MCF 10A (cell line): ENCODE measurements at places on chromosomes 1 and 21. TPM values are rescaled to one million over a fixed set of nuclear protein-coding genes. Genes with fewer than 3 reads are reported as not detected.

DNA sequence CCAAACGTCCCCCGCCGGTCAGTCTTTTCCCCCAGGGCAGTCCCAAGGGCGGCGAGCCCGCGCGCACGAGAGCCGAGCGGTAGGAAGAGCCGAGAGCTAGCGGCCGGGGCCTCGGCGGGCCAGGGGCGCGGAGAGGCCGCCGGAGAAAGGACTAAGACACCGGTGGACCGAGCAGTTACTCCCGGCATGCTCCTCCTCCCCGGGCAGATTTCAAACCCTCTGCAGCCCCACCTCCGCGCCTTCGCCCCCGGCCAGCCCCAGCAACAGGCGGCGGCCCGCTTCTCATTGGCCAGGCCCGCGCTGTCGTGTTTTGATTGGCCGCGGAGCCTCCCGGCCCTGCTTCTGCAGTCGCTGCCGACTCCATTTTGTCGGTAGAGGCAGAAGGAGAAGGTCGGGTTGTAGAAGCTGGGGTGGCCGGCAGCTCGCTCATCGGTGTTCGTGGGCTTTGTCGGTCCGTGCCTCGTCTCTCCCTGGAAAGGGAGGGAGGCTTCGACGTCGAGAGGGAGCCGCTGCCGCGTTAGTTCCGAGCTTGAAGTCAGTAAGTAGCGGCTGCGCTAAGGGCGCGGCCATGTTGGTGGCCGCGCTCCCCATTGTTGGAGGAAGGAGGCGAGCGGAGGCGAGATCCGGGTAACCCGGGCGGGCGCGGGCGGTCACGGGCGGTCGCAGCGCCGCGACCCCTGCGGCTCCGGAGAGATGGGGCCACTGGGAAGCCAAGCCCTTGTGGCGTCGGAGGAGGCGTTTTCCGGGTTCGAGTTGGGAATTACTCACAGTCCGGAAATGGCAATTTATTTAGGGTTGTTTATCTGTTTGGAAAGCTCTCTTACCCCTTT is at the start of gene PNRC2:
Gene PNRC2 (plus strand): TSS at position 368 of the 830 bp plus-strand sequence. CDS start 1,630 bp downstream, outside the sequence.
- DNase-seq: peak; percentile 96
- peaks cover 34% of the 10 kb centered on the region for H3K4me1 ChIP-seq
- H3K36me3 ChIP-seq: peaks cover 60% of the 10 kb centered on the region
- peak within 1 kb of the TSS; percentile 95 for H3K4me3 ChIP-seq
- H3K27ac ChIP-seq: peak within 1 kb of the TSS; percentile 100
- no peaks in the 10 kb centered on the region for H3K27me3 ChIP-seq

Gene C1QB
- not detected in 2 replicates for total RNA-seq

Gene SH3BGR
- total RNA-seq: 11.3 and 15.9 TPM in 2 replicates

- H3K27me3 ChIP-seq: no peaks in the 10 kb centered on the region
- H3K4me3 ChIP-seq: no peak overlapping the region
- H3K4me1 ChIP-seq: peaks cover 6% of the 10 kb centered on the region
- peaks cover 33% of the 10 kb centered on the region for H3K36me3 ChIP-seq
Observed at GRCh38 chr1:161217831-161218230, 2.7 kb downstream of the FCER1G start.

DNA sequence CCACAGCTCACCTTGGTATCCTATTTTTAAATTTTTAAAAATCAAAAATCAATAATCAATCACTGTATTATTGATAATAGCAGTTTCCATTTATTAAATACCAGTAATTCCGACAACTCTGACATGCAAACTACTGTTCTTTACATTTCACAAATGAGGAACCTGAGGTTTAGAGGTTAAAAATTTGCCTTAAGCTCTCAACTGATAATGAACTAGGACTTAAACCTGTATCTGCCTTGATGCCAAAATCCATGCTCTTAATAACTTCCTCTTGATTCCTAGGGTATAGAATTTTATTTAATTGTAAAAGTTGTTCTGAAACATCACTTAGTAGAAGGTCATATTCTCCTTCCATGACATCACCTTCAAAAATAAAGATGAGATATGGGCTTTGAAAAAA is 5.6 kb downstream of the ARHGAP29 start:
- no peaks in the 10 kb centered on the region for H3K27me3 ChIP-seq
- peak overlapping the region; percentile 76 for H3K27ac ChIP-seq
- DNase-seq: no peak

Gene DPM3
- total RNA-seq: 79.7 and 86.4 TPM in 2 replicates

GRCh38 chr1:226675715-226676357 is 63.2 kb downstream of the ITPKB start:
- peaks cover 30% of the 10 kb centered on the region for H3K4me1 ChIP-seq
- H3K4me3 ChIP-seq: no peak overlapping the region
- H3K27me3 ChIP-seq: no peaks in the 10 kb centered on the region

Gene FAM131C
- total RNA-seq: 0.20 TPM in 1 of 2 replicates, not detected in the other

- no peaks in the 10 kb centered on the region for H3K4me1 ChIP-seq
- peaks cover 20% of the 10 kb centered on the region for H3K27me3 ChIP-seq
- H3K4me3 ChIP-seq: no peak overlapping the region
- no peak overlapping the region for H3K27ac ChIP-seq
Observed at GRCh38 chr1:28853093-28853742, 41.2 kb downstream of the OPRD1 start.

Gene PTPRF
- 67.2 and 87.1 TPM in 2 replicates for total RNA-seq

Gene KCNK1
- total RNA-seq: 24.3 and 41.3 TPM in 2 replicates

GRCh38 chr1:104780470-104781078 is 1030.9 kb downstream of the AMY1C start:
- no peaks in the 10 kb centered on the region for H3K4me1 ChIP-seq
- H3K27me3 ChIP-seq: no peaks in the 10 kb centered on the region
- no peaks in the 10 kb centered on the region for H3K36me3 ChIP-seq
- H3K4me3 ChIP-seq: no peak overlapping the region

GRCh38 chr1:8690253-8690525 is 127.3 kb downstream of the RERE start:
- no peaks in the 10 kb centered on the region for H3K27me3 ChIP-seq
- no peak overlapping the region for H3K4me3 ChIP-seq
- H3K27ac ChIP-seq: no peak overlapping the region
- no peaks in the 10 kb centered on the region for H3K36me3 ChIP-seq

Gene FTCD
- 0.20 TPM in 1 of 2 replicates, not detected in the other for total RNA-seq

Gene SGIP1
- total RNA-seq: not detected in 2 replicates

Gene NAV1
- total RNA-seq: 31.4 and 34.9 TPM in 2 replicates

GRCh38 chr1:116923421-116923820 is 13.7 kb downstream of the PTGFRN start:
- peak; percentile 57 for DNase-seq
- peak overlapping the region; percentile 57 for H3K27ac ChIP-seq
- H3K36me3 ChIP-seq: no peaks in the 10 kb centered on the region

- no peaks in the 10 kb centered on the region for H3K27me3 ChIP-seq
- peaks cover 68% of the 10 kb centered on the region for H3K36me3 ChIP-seq
- no peak for DNase-seq
- H3K4me3 ChIP-seq: no peak overlapping the region
- H3K27ac ChIP-seq: no peak overlapping the region
- H3K4me1 ChIP-seq: peaks cover 5% of the 10 kb centered on the region
Observed at GRCh38 chr1:42759114-42759513, 7.7 kb downstream of the P3H1 start.

Gene MATN1
- total RNA-seq: 0.32 and 0.47 TPM in 2 replicates

DNA sequence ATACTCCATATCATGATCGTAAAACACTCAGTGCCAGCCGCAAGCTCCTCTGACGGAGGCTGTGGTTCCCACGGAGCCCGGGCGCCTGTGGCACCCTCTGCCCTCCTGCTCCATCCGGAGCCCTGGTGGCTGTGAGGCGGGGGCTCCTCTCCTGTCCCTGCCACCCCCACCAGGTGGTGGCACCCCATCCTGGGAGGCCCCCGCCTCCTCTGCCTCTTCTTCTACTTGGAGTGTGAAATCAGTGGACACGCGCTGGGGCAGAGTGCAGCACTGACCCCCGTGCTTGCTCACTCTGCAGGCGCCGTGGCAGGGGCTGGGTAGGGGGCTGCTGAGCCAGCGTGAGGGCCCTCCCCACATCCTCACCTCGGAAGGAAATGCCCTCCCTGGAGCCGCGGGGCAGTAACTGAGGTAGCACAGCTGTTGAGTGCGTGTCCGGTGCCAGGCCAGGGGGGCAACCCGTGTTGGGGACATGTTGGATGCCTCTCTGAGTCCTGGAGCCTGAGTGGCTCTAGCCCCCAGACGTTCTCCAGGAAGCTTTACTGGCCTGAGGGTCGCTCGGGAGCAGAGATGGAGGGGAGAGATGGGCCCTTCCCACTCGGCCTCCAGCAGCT is 58.7 kb upstream of the ABCG1 start:
- H3K27ac ChIP-seq: no peak overlapping the region
- no peak overlapping the region for H3K4me3 ChIP-seq
- no peaks in the 10 kb centered on the region for H3K27me3 ChIP-seq
- no peaks in the 10 kb centered on the region for H3K36me3 ChIP-seq
- no peak for DNase-seq

- H3K4me1 ChIP-seq: no peaks in the 10 kb centered on the region
- DNase-seq: peak; percentile 19
- no peak overlapping the region for H3K27ac ChIP-seq
- no peaks in the 10 kb centered on the region for H3K36me3 ChIP-seq
- no peak overlapping the region for H3K4me3 ChIP-seq
- no peaks in the 10 kb centered on the region for H3K27me3 ChIP-seq
Observed at GRCh38 chr1:64308866-64309265, 105.4 kb downstream of the UBE2U start.

Gene RAB42
- not detected in 2 replicates for total RNA-seq

Gene MPL
- total RNA-seq: not detected in 2 replicates

Gene OR6N1
- total RNA-seq: not detected in 2 replicates

Gene PLA2G5
- not detected in 2 replicates for total RNA-seq

Gene EPHB2
- total RNA-seq: 0.22 and 0.79 TPM in 2 replicates

Gene GPR37L1
- not detected in 2 replicates for total RNA-seq

GRCh38 chr1:61253912-61254633 is 171.7 kb downstream of the NFIA start:
- H3K36me3 ChIP-seq: peaks cover under 1% of the 10 kb centered on the region
- peak overlapping the region; percentile 69 for H3K4me3 ChIP-seq
- H3K27me3 ChIP-seq: no peaks in the 10 kb centered on the region
- H3K4me1 ChIP-seq: peaks cover 37% of the 10 kb centered on the region
- DNase-seq: peak; percentile 31
- peak overlapping the region; percentile 92 for H3K27ac ChIP-seq

DNA sequence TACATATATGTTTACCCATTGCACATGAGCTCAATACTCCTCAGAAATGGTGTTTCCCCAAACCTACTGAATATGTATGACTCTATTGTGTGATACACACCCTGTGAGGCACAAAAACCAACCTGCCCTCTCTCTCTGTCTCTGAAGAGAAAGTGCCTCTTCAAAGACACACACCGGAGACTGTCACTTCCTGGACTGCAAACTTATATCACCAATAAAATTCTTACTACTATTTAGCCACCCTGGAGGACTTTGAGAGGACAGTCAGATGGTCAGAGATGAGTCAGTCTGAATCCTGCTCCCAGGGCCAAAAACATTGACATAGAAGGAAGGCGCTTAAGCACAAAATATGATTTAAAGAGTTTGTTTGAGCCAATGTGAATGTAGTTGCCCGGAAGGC is 110.4 kb downstream of the PPIAL4G start:
- H3K27me3 ChIP-seq: no peaks in the 10 kb centered on the region
- H3K27ac ChIP-seq: peak overlapping the region; percentile 5
- peaks cover 21% of the 10 kb centered on the region for H3K4me1 ChIP-seq
- no peak overlapping the region for H3K4me3 ChIP-seq
- peak; percentile 43 for DNase-seq

DNA sequence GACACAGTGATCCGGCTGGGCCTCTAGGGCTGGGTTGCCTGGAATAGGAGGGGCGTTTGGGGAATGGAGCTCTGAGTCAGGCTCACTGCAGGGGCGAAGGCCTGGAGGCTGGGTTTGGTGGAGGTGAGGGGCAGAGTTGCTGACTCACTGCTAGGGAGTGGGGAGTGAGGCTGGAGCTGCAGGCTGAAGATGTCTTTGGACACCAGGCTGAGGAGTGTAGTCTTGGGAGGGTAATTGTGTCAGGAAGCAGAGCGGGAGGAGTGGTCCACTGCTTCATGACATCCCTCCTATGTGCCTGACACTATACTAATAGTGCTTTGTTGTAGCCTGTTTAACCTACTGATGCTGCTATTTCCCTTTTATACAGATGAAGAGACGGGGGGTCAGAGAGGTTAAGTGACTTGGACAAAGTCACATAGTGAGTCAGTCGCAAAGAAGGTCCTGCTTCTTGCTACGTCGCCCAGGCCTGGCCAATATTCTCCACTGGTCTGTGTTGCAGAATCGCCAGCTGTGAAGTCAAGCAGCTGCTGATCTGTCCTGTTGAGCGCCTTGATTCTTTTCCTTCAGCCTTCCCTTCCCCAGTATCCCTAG is 13.6 kb downstream of the ACTL8 start:
- no peaks in the 10 kb centered on the region for H3K36me3 ChIP-seq
- H3K27me3 ChIP-seq: no peaks in the 10 kb centered on the region
- peak; percentile 68 for DNase-seq
- no peak overlapping the region for H3K4me3 ChIP-seq
- peak overlapping the region; percentile 37 for H3K27ac ChIP-seq

- no peak for DNase-seq
- H3K4me1 ChIP-seq: peaks cover 19% of the 10 kb centered on the region
- H3K27ac ChIP-seq: peak overlapping the region; percentile 91
- H3K4me3 ChIP-seq: no peak overlapping the region
Observed at GRCh38 chr1:212728606-212729005, 29.0 kb upstream of the BATF3 start.

Gene LHX8
- not detected in 2 replicates for total RNA-seq

- H3K4me1 ChIP-seq: no peaks in the 10 kb centered on the region
- H3K27ac ChIP-seq: no peak overlapping the region
- H3K4me3 ChIP-seq: no peak overlapping the region
- DNase-seq: no peak
- H3K36me3 ChIP-seq: no peaks in the 10 kb centered on the region
Observed at GRCh38 chr1:38283696-38284470, 237.3 kb upstream of the POU3F1 start.

Gene NBPF6
- total RNA-seq: not detected in 2 replicates

Gene CASQ1
- total RNA-seq: not detected in 2 replicates

DNA sequence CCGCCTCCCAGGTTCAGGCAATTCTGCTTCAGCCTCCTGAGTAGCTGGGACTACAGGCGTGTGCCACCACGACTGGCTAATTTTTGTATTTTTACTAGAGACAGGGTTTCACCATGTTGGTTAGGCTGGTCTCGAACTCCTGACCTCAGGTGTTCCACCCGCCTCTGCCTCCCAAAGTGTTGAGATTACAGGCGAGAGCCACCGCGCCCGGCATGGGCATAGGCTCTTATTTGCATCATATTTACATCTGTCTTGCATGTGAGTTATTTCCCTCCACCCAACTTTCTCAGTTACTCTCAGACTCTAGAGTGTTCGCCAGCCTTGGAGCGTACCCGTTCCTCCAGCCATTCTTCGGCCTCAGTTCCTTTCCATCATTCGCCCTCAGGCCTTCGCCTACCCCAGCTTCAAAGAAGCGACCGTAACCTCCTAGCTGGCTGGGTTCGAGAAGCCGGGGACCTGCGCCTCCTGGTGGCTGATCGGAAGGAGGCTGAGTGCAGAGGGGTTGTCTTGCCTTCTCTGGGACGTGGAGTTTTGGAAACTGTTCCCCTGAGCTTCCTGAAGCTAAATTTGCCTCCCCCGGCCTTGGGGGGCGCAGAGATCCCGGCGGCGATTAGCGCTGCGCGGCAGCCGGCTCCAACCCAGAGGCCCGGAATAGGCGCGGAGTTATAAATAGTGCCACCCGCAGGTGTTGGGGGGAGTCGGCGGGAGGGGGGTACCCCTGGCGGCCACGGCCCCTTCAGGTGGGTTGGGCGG is 3.6 kb upstream of the ZBTB7B start:
- peaks cover 10% of the 10 kb centered on the region for H3K36me3 ChIP-seq
- H3K27ac ChIP-seq: peak overlapping the region; percentile 97
- peak overlapping the region; percentile 32 for H3K4me3 ChIP-seq
- peaks cover 38% of the 10 kb centered on the region for H3K4me1 ChIP-seq
- peak; percentile 84 for DNase-seq
